ENCODE measurements at places on chromosomes 1 and 21.
A peak's percentile ranks its signal among the peaks of the same experiment; 100 is the strongest.

DNA sequence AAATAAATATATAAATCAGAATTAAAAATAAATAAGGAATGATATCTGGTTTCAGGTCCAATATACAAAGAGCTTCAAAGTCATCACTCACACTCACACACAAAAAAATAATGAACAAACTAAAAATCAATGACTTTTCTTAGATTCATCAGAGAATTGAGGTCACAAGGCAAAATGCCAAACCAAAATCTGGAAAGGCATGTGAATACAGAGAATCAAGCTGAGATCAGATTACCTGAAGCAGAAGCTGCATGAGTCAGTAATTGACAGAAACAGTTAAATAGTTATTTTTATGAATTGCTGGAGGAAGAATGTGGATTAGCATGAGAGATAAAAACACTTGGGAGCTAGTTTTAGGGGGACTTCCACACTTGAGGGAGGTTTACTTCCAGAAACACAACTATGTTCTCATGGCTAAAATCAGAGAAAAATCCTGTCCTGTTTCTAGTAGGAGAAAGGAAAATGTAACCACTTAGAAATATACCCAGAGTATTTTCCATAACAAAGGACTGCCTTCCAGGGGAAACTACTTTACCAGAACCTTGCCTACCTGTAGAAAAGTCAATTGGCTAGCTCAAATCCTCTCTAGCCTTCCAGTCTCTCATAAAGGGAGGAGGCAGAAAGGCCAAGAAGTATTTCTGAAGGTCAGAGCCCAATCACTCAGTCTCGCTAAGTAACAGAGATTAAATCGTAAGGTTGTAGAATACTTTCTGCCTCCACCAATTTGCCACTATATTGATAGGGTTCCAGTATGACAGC is 536.6 kb upstream of the NR5A2 start:
- DNase-seq: no peak

- DNase-seq: no peak
Observed at GRCh38 chr1:37926038-37926924, 20.6 kb downstream of the INPP5B start.

DNA sequence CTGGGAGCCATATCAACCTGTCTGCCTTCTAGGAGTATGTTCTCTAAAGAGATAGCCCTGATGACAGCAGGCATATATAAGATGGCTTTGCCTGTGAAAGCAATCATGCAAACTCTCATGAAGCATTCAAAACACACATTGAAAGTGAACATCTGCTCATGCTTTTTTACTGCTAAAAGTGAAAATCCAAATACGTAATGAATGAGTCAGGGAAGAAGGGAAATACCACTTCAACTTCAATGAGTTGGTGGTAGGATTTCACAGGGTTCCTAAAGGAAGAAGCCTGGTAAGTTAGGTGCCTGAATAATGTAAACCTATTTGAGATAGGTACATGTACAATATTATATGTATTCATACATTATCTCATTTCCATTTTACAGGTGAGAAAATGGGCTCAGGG is 50.5 kb upstream of the SLFNL1 start:
- DNase-seq: no peak

DNA sequence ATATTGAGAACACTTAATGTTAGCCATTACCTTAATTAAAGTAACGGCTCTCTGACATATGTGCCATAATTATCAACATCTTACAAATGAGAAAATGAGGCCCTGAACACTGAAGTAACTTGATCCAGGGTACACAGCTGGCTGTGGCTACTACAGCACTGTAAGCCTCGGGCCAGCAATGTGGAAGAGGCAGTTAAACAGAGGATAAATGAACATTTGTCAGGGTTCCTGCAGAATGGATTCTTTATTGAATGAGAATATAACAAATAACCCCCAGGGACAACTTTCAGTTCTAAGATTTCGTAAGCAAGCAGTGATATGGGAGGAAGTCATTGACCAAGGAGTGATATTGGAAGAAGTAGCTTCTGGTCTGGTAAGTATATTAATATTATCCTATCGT is 70.5 kb upstream of the SCYL3 start:
- DNase-seq: no peak

- peak; percentile 73 for DNase-seq
Observed at GRCh38 chr1:17239420-17239819, 9.5 kb upstream of the PADI3 start.

DNA sequence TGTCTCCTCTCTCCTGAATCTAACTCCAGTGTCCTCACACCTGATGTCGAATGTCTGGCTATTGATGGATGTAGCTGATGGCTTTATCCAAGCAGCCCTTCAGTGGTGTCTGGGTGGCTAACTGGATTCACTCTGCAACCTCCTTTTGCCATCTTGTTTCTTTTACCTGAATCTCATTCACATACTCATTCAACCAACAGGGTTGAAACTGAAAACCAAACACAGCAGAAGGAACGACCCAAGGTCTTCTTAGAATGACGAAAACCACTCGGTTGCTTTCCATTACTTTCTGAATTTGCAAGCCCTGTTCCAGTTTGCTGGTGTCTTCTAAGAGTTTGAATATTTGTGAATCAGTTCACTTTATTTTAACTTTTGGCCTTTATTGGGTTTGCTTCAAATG is 424.3 kb upstream of the CXADR start:
- no peak for DNase-seq

GRCh38 chr21:40680311-40680710 is 166.6 kb downstream of the DSCAM start:
- DNase-seq: peak; percentile 82

DNA sequence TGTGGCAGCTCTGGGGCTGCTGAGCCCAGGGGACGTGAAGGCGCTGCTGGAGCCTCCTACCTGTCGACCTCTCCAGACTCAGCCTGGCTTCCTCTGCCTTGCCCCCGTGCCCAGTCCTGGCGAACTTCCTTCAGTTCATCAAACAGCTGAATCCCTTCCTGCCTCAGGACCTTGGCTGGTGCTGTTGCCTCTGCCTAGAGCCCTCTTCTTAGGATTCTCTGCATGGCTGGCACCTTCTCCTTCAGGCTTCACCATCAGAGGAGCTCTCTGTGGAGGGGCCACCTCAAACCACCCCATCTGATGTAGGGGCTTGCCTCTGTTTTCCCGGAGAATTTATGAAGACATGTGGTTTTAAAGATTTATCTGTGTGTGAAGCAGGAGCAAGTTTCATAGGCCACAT is 23.4 kb upstream of the ATF3 start:
- no peak for DNase-seq

DNA sequence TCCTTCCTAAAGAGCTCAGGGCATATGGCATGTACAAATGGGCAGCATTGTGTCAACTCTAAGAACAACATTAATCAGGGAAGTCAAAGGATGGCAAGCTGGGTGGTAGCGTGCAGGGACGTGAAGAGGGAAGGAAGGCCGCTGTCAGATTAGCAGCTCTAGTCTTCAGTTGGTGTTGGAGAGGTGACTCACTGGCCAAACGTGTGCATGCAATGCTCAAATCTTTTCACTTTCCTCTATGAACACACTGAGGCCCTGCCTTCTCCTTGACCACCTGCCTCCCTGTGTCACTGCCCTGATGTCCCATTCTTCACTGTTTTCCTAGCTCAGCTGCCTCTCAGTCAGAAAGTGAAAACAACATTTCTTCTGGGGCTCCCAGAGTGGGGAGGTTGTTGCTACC is 5.9 kb upstream of the PIGR start:
- DNase-seq: no peak

DNA sequence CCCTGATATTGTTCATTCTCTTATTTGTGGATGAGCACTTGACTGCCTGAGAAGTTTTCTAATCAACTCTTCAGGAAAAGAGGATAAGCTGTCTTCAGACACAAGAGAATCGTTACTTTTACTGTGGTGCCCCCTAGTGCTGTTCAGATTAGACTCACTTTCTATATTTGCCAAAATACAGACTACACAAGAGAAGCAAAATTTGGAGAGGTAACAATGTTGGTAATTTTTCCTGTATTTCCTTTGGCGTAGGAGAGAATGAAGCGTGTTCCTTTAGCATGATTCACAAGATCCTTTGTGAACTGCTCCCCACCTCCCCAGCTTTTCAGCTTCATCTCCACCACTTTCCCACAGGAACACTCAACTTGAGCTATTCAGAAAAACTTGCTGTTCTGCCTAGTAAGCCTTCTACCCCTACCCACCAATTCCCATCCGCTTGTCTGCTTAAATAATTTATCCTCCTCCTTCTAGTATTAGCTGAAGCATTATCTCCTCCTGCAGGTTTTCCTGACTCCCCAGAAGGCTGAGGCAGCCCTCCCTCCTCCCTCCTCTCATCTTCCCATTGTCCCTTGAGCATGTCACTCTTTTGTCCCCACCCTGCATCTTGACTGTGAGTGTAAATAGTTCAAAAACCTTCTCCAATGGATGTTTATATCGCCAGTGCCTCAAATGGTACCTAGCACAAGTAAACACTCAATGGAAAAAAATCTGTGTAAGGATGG is 4.5 kb downstream of the TNFSF4 start:
- DNase-seq: no peak
